ENCODE measurements at places on chromosomes 1 and 21. TPM values are rescaled to one million over a fixed set of nuclear protein-coding genes. Genes with fewer than 3 reads are reported as not detected.

DNA sequence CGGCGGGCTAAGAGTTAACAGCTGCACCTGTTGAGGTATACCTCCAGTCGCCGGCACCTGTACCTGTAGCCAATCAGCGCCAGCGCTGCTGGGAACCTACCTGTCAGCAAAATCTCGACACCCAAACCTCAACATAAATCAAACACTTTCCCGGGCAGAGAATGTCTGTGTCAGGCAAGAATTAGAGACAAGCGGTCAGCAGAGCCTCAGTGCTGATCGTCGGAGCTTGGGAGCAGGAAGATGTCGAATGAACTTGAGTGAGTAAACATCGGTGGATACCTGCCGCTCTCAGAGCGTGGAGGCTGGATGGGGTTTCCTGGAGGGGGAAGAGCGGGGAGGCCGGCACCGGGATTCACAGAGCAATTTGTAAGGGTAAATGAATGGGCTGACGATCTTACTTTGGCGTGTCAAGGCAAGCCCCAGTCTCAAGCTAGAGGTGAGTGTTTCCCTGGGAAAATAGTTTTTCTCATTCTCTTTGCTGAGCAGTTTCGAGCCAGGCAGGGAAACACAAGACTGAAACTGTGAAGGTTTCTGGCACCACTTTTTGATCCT, at the start of gene GRHL3:
Gene GRHL3, plus strand, starts transcription at position 46 of the 552 bp plus-strand sequence. Its CDS starts 195 bp downstream, at position 241.
- H3K27ac ChIP-seq: peak within 1 kb of the TSS; percentile 25
- H3K4me3 ChIP-seq: peak within 1 kb of the TSS; percentile 36
- H3K27me3 ChIP-seq: no peaks in the 10 kb centered on the region
- DNase-seq: peak; percentile 84

- no peaks in the 10 kb centered on the region for H3K36me3 ChIP-seq
- no peak overlapping the region for H3K27ac ChIP-seq
- H3K4me3 ChIP-seq: no peak overlapping the region
- no peaks in the 10 kb centered on the region for H3K27me3 ChIP-seq
- DNase-seq: peak; percentile 2
These were observed 350.4 kb downstream of the AMY1C start for GRCh38 chr1:104100115-104100514.

The SPRR3 gene
- 3.1 TPM for total RNA-seq

DNA sequence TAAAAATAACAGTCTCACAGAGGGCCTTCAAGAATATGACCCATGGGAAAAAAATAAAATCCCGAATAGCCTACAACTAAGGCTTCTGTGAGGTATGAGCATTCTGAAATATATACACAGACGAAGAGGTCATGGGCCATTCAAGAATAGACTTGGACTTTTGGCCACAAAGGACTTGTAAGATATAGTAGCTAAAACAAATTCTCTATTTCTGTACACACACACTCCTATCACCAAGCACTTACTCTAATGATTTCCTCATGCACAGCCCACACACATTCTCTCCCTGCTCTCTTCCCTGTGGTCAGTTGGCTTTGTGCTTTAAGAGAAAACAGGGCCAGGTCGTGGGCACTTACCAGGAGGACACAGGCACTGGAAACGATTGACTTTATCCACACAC, 69.7 kb upstream of the ADAM30 start:
- no peaks in the 10 kb centered on the region for H3K4me1 ChIP-seq
- no peak overlapping the region for H3K27ac ChIP-seq
- H3K36me3 ChIP-seq: peaks cover 88% of the 10 kb centered on the region
- no peak overlapping the region for H3K4me3 ChIP-seq
- H3K27me3 ChIP-seq: no peaks in the 10 kb centered on the region

GRCh38 chr1:5455651-5456050, 536.6 kb downstream of the NPHP4 start:
- peaks cover 22% of the 10 kb centered on the region for H3K27me3 ChIP-seq
- no peak overlapping the region for H3K4me3 ChIP-seq
- H3K4me1 ChIP-seq: no peaks in the 10 kb centered on the region
- no peaks in the 10 kb centered on the region for H3K36me3 ChIP-seq
- no peak overlapping the region for H3K27ac ChIP-seq

The CR1 gene
- 1.3 TPM for total RNA-seq

DNA sequence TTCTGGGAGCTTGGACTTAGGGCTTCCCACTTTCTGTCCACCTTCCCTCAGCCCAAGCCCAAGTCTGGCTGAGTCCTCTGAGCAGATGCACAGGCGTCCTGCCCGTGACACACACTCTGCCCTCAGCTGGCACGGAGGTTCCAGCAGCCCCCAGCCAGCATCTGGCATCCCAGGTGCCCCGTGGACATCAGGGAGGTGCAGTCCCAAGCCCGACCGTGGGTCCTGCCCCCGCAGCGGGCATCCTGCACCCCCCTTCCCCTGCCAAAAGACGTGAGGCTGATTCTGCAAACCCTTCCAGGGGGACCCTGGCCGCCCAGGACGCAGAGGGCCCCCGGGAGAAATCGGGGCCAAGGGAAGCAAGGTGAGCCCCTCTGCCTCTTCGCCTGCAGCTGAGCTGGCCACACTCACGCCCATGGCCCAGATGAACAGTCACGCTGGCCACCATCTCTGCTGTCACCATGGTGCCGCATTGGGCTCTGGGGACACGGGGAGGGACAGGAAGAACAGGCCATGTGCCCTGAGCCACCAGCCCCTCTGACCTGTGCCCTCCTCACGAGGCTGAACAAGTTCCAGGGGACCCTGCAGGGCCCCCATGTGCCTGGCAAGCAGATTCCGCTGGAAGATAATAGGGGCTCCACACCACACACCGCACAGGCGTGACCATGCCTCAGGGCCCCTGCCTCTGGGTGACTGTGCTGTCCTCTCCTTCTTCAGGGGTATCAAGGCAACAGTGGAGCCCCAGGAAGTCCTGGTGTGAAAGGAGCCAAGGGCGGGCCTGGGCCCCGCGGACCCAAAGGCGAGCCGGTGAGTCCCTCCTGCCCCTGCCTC, 20.6 kb downstream of the COL6A2 start:
- no peak for DNase-seq
- no peak overlapping the region for H3K4me3 ChIP-seq
- H3K36me3 ChIP-seq: peaks cover 84% of the 10 kb centered on the region

- peak; percentile 9 for DNase-seq
- H3K27ac ChIP-seq: no peak overlapping the region
- H3K27me3 ChIP-seq: no peaks in the 10 kb centered on the region
- peaks cover 77% of the 10 kb centered on the region for H3K36me3 ChIP-seq
- H3K4me1 ChIP-seq: peaks cover 25% of the 10 kb centered on the region
These were observed 11.2 kb downstream of the LRRC42 start for GRCh38 chr1:53957194-53957818.

DNA sequence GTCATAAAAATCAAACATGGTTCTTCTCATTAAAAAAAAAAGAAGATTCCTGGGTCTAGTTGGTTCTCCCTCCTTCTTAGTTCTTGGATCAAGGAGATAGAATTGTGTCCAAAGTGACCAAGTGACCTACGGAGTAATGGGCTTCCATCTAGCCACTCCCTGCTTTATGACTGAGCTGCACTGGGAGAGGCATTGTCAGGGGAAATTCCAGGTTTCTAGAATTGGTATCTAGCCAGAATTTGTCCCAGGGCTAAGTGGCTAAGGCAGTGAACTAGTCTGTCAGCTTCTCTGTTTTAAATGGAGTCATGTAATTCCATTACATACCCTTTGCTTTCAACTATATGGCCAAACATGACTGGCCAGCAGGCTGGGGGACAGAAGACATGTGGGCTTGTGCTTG, 40.1 kb upstream of the ERG start:
- no peaks in the 10 kb centered on the region for H3K36me3 ChIP-seq
- no peaks in the 10 kb centered on the region for H3K4me1 ChIP-seq
- DNase-seq: no peak
- H3K4me3 ChIP-seq: no peak overlapping the region
- H3K27ac ChIP-seq: no peak overlapping the region

The SLC1A7 gene
- not detected for total RNA-seq

DNA sequence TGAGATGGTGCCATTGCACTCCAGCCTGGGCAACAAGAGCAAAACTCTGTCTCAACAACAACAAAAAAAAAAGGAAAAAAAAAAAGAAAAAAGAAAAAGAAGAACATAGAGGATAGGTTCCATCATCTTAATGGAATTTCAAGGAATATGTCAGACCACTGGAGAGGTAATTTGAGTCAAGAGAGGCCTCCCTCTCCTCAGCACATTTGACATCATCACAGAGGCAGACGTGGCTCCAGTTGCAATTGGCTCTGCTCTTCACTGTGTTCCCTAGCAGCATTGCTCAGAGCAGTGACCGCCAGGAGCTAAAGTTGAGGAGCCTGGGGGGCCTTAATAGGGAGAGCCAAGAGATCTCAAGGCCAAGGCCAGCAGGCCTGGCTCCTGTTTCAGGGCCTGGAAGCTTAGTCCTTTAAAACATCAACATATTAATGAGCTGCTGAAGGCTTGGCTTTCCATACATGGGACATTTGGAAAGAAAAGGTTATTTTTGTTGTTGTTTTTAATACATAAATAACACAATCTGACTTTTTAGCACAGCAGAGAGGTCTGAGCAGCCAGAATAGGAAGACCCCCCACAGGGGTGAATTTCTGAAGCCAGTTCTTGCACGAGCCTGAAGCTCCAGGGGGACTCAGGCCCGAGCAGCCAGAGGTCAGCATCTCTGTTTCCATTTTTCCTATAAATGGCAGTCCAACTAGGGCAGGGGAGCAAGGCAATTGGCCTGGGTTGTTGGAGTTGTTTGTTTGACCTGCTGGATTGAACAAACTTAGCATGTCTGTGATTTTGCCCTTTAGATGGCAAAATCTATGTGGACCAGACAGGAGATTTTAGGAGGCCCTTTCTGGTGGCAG, 118.3 kb upstream of the FGGY start:
- no peak for DNase-seq
- H3K27me3 ChIP-seq: no peaks in the 10 kb centered on the region
- no peaks in the 10 kb centered on the region for H3K36me3 ChIP-seq
- no peak overlapping the region for H3K4me3 ChIP-seq

GRCh38 chr1:185438936-185439335, 121.9 kb upstream of the IVNS1ABP start:
- H3K4me1 ChIP-seq: peaks cover 17% of the 10 kb centered on the region
- H3K4me3 ChIP-seq: no peak overlapping the region
- no peak for DNase-seq
- H3K27me3 ChIP-seq: no peaks in the 10 kb centered on the region
- no peaks in the 10 kb centered on the region for H3K36me3 ChIP-seq

The PLPPR4 gene
- total RNA-seq: not detected

- H3K27ac ChIP-seq: no peak overlapping the region
- no peak for DNase-seq
- no peaks in the 10 kb centered on the region for H3K27me3 ChIP-seq
- H3K36me3 ChIP-seq: no peaks in the 10 kb centered on the region
- H3K4me1 ChIP-seq: peaks cover 12% of the 10 kb centered on the region
- no peak overlapping the region for H3K4me3 ChIP-seq
These were observed 164.9 kb upstream of the PKN2 start for GRCh38 chr1:88519156-88519555.

- peaks cover 95% of the 10 kb centered on the region for H3K4me1 ChIP-seq
- no peak overlapping the region for H3K4me3 ChIP-seq
- DNase-seq: peak; percentile 80
- peaks cover 3% of the 10 kb centered on the region for H3K36me3 ChIP-seq
- no peaks in the 10 kb centered on the region for H3K27me3 ChIP-seq
- H3K27ac ChIP-seq: peak overlapping the region; percentile 87
These were observed 17.0 kb downstream of the DHRS3 start for GRCh38 chr1:12600880-12601633.
